ENCODE measurements at places on chromosomes 4 and X. TPM values are rescaled to one million over a fixed set of nuclear protein-coding genes. Genes with fewer than 3 reads are reported as not detected.

- peaks cover 68% of the 10 kb centered on the region for H3K4me1 ChIP-seq
- no peak overlapping the region for H3K27ac ChIP-seq
- no peak for DNase-seq
- no peaks in the 10 kb centered on the region for H3K27me3 ChIP-seq
- no peaks in the 10 kb centered on the region for H3K36me3 ChIP-seq
Observed at GRCh38 chr4:38082021-38082420, 121.8 kb downstream of the PTTG2 start.

- no peak overlapping the region for H3K27ac ChIP-seq
- H3K4me3 ChIP-seq = no peak overlapping the region
- DNase-seq = no peak
- no peaks in the 10 kb centered on the region for H3K36me3 ChIP-seq
- no peaks in the 10 kb centered on the region for H3K27me3 ChIP-seq
- no peaks in the 10 kb centered on the region for H3K4me1 ChIP-seq
Observed at GRCh38 chr4:52142816-52143215, 91.7 kb downstream of the SPATA18 start.

GRCh38 chr4:36392024-36392423 is 110.6 kb downstream of the DTHD1 start:
- DNase-seq = no peak
- no peaks in the 10 kb centered on the region for H3K27me3 ChIP-seq
- H3K4me1 ChIP-seq = no peaks in the 10 kb centered on the region
- H3K27ac ChIP-seq = no peak overlapping the region
- H3K4me3 ChIP-seq = no peak overlapping the region
- no peaks in the 10 kb centered on the region for H3K36me3 ChIP-seq

DNA sequence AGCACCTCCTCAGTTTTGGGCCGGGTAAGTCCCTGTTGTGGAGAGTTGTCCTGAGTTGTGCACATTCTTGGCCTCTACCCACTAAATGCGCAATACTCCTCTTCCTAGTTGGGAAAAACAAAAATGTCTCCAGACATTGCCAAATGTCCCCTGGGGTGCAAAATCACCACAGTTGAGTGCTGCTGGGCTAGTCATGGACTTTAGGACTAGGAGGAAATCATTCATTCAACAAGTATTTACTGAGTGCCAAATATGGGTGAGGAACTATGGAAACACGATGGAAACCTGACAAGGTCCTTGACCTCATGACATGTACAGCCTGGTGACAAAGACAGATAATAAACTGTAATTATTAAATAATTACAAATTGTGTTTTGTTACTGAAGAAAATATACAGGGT is 71.6 kb downstream of the STX18 start:
- DNase-seq = no peak
- no peaks in the 10 kb centered on the region for H3K27me3 ChIP-seq
- peaks cover 35% of the 10 kb centered on the region for H3K36me3 ChIP-seq
- H3K4me3 ChIP-seq = no peak overlapping the region

DNA sequence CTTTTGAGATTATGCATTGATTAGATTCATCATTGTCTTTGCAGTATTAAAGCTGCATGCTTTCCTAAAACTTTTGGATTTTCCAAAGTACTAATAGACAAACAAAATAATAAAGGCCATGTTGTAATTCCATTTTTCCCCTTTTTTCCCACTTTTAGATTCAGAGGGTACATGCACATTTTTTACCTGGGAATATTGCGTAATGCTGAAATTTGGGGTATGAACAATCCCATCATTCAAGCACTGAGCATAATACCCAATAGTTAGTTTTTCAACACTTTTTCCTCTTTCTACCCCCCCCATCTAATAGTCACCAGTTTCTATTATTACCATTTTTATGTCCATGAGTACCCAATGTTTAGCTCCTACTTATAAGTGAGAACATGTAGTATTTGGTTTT is 1863.6 kb downstream of the STIM2 start:
- no peak overlapping the region for H3K27ac ChIP-seq
- H3K36me3 ChIP-seq = no peaks in the 10 kb centered on the region
- no peak overlapping the region for H3K4me3 ChIP-seq
- H3K4me1 ChIP-seq = no peaks in the 10 kb centered on the region
- no peaks in the 10 kb centered on the region for H3K27me3 ChIP-seq

- H3K4me3 ChIP-seq = no peak overlapping the region
- DNase-seq = no peak
- H3K4me1 ChIP-seq = no peaks in the 10 kb centered on the region
- no peaks in the 10 kb centered on the region for H3K36me3 ChIP-seq
Observed at GRCh38 chr4:124537971-124538370, 174.6 kb downstream of the ANKRD50 start.

GRCh38 chr4:159010100-159010499 is 92.8 kb upstream of the RAPGEF2 start:
- H3K36me3 ChIP-seq = no peaks in the 10 kb centered on the region
- H3K27ac ChIP-seq = no peak overlapping the region
- no peaks in the 10 kb centered on the region for H3K27me3 ChIP-seq
- DNase-seq = no peak
- H3K4me3 ChIP-seq = no peak overlapping the region

GRCh38 chrX:82648062-82648461 is 860.0 kb upstream of the POU3F4 start:
- no peaks in the 10 kb centered on the region for H3K27me3 ChIP-seq
- no peaks in the 10 kb centered on the region for H3K36me3 ChIP-seq
- no peak for DNase-seq

- H3K4me3 ChIP-seq = no peak overlapping the region
- DNase-seq = no peak
- no peaks in the 10 kb centered on the region for H3K27me3 ChIP-seq
- H3K4me1 ChIP-seq = peaks cover 5% of the 10 kb centered on the region
- H3K27ac ChIP-seq = no peak overlapping the region
Observed at GRCh38 chr4:1336088-1336491, 10.9 kb upstream of the UVSSA start.

- H3K36me3 ChIP-seq = no peaks in the 10 kb centered on the region
- no peak overlapping the region for H3K27ac ChIP-seq
- H3K27me3 ChIP-seq = no peaks in the 10 kb centered on the region
- H3K4me1 ChIP-seq = no peaks in the 10 kb centered on the region
- no peak overlapping the region for H3K4me3 ChIP-seq
- no peak for DNase-seq
Observed at GRCh38 chr4:186500721-186501304, 54.6 kb downstream of the MTNR1A start.

DNA sequence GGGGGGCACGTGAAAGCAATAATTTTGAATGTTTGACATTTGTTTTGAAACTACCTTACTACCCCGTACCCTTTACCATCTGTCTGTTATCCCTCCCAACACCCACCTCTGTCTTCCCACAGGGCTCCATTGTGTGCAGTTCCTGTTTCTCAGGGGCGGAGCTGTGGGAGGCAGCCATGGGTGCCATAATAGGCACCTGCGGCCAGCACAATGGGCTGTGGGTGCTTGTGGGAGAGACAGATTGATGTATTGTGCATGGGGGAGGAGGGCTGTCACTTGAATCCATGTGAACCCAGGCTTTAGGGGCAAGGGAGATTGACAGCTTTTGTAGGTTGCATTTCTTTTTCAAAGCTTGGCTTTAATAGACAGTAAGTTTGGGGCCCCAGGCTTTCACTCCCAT is 122.6 kb upstream of the CXorf66 start:
- no peaks in the 10 kb centered on the region for H3K27me3 ChIP-seq
- H3K4me3 ChIP-seq = no peak overlapping the region
- H3K4me1 ChIP-seq = peaks cover 5% of the 10 kb centered on the region
- no peak overlapping the region for H3K27ac ChIP-seq
- no peaks in the 10 kb centered on the region for H3K36me3 ChIP-seq

GRCh38 chrX:115017455-115017854 is at the start of gene IL13RA2:
Gene IL13RA2, minus strand, starts transcription at chrX:115017616. Its CDS starts 347 bp downstream, at chrX:115017269.
- no peaks in the 10 kb centered on the region for H3K27me3 ChIP-seq
- H3K27ac ChIP-seq = no peak within 1 kb of the TSS
- no peaks in the 10 kb centered on the region for H3K4me1 ChIP-seq
- no peaks in the 10 kb centered on the region for H3K36me3 ChIP-seq

DNA sequence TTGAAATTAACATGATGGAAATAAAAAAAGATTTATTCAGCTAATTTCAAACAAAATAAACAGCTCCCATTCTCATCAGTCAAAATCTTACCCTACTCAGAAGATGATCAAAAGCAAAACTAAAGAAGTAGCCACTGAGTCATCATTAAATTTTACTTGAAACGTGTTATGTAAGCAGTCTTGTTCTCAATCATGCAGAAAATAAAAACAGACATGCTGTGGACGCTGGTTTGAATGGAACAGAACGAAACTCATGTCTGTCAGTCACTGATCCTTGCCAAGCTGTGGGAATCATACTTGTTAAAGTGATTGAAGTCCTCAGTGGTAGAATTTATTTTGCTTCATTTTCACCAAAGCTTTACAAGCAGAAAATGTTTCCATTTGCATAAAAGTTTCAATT is 77.2 kb upstream of the TLR3 start:
- H3K4me1 ChIP-seq = no peaks in the 10 kb centered on the region
- DNase-seq = no peak
- no peak overlapping the region for H3K27ac ChIP-seq

GRCh38 chr4:64781737-64782326 is 372.6 kb upstream of the TECRL start:
- H3K27ac ChIP-seq = no peak overlapping the region
- no peaks in the 10 kb centered on the region for H3K36me3 ChIP-seq
- peaks cover 28% of the 10 kb centered on the region for H3K4me1 ChIP-seq
- no peak for DNase-seq

- H3K27me3 ChIP-seq = no peaks in the 10 kb centered on the region
- H3K27ac ChIP-seq = peak overlapping the region; percentile 43
- no peaks in the 10 kb centered on the region for H3K4me1 ChIP-seq
- peak overlapping the region; percentile 61 for H3K4me3 ChIP-seq
- no peak for DNase-seq
Observed at GRCh38 chr4:53905941-53906377, 158.4 kb downstream of the CHIC2 start.

RBM46 gene
- total RNA-seq = not detected

GLRA2 gene
- total RNA-seq = not detected

LIMCH1 gene
- 95.3 TPM for total RNA-seq

NXF2 gene
- total RNA-seq = not detected

TCEAL5 gene
- total RNA-seq = 1.2 TPM
